AG10803 (cell line): ENCODE measurements at places on chromosomes 2 and 18.

- DNase-seq: no peak
These were observed 60.6 kb downstream of the CYB5A start for GRCh38 chr18:74230922-74231714.

DNA sequence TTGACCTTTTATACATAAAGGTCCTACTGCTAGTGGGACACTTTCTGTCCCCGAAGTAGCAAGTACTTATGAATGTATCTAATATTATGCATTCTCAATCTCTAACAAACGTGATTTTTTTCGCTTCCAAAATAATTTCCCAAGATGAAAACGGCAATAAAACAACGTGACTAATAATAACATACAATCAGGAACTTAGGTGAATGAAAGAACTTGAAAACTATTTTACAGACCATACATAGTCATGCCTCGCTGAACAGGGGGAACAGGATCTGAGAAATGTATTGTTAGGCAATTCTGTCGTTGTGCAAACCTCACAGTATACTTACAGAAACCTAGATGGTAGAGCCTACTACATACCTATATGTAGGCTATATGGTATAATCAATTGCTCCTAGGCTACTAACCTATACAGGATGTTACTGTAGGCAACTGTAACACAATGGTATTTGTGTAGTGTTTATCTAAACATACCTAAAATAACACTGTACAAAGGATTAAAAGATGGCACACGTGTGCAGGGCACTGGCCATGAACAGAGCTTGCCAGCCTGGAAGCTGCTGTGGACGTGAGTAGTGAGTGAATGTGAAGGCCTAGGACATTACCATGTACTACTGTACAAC, 2.5 kb downstream of the RTN4 start:
- peak; percentile 51 for DNase-seq

DNA sequence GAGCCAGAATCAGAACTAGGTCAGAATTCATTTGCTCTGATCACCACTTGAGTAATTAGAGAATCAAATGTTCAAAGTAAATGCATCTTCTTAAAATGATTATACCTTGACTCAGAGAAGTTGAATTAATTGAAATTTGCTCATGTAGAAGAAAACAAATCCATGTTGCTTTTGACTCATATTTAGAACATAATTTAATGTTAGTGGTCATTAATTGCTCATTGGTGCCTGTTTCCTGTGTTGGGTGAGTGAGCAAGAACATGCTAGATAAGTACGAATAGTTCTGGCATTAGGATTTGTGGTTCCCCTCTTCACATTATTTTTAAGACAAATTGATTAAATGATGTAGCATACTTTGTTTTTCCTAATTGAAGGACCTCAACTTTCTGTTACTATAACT, 19.0 kb downstream of the ACVR2A start:
- DNase-seq: no peak

- peak; percentile 72 for DNase-seq
These were observed 8.5 kb downstream of the RAB17 start for GRCh38 chr2:237581751-237582746.

DNA sequence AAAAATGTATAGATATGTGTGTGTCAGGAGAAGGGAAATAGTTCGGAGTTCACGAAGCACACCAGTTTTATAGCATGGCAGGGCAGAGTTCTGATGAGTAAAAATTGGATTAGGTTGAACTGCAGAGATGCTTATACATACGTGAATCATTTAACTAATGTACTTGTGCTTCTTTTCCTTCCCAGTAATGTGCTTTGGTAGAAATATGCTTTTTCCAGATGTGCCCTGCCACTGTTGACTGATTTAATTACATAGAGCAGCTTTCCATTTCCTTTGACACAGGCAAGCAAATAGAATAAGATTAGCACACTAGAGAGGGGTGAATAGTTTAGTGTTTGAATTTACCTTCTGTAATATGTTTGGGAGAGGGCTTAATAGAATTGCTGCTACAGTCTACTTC, 28.9 kb upstream of the ARMC9 start:
- DNase-seq: peak; percentile 69

- no peak for DNase-seq
These were observed 36.9 kb upstream of the PDK1 start for GRCh38 chr2:172518995-172519394.

- peak; percentile 72 for DNase-seq
These were observed 515.6 kb upstream of the NRP2 start for GRCh38 chr2:205166745-205167144.

GRCh38 chr2:170428868-170429267, 250.9 kb downstream of the MYO3B start:
- DNase-seq: no peak

- peak; percentile 62 for DNase-seq
These were observed 43.0 kb downstream of the KLF7 start for GRCh38 chr2:207122651-207123334.

- no peak for DNase-seq
These were observed 21.8 kb downstream of the SCN3A start for GRCh38 chr2:165182029-165182428.

DNA sequence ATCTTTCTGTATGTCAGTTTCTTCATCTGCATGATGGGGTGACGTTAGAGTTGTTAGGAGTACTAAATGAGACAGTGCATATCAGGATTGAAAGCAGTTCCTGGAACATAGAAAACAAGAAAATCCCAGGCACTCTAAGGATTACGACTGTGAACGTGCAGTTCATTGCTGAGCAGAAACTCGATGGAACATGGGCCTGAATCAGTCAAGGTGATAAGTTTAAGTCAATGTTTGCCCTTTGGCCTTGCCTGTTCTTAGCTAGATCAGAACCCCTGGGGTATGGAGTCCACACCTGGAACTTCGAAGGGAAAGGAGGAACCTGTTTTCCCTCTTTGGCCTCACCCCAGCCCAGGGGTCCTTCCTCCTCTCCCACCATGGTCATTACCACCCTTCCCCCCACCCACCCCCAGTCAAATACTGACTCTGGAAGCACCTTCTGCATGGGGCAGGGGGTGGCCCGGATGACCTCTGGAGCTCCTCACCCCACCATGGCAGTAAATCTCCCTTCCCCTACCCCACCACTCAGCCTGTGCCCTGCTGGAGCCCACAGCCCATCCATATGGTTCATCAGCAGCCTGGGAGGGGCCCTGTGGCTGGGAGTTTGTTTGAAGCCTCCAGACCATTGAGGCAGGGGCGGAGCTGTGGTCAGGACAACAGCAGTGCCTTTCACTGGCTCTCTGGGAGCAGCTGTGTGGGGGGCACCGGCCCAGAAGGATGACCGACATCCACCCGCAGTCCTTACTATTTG, 164.1 kb downstream of the SMAD7 start:
- DNase-seq: no peak

- no peak for DNase-seq
These were observed 5.6 kb upstream of the WDR7 start for GRCh38 chr18:56645415-56646016.

DNA sequence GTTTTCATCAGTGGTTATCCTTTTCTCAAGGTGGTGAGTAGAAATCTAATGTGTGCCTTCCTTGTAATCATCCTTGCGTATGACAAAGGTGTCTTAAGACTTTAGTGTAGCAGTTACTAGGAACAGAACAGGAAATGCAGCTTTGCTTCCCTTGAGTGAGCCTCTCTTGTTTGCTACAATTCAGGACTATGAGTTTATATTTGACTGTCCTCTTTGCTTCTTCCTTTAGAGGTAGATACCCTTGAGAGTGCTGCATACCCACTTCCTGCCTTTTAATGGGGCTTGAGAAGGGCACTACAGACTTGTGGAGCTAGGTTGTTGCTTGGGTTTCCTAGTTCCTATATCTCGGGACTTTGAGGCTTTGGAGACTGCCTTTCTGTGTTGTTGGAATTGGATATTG, 3.8 kb downstream of the KCNJ13 start:
- DNase-seq: no peak

GRCh38 chr2:147345246-147345645, 499.6 kb upstream of the ACVR2A start:
- peak; percentile 37 for DNase-seq

- no peak for DNase-seq
These were observed 103.4 kb downstream of the NRP2 start for GRCh38 chr2:205785507-205786260.

- DNase-seq: no peak
These were observed 15.6 kb downstream of the PPP4R3B start for GRCh38 chr2:55601849-55602248.

- DNase-seq: no peak
These were observed 7.7 kb downstream of the L3MBTL4 start for GRCh38 chr18:6406910-6407470.

DNA sequence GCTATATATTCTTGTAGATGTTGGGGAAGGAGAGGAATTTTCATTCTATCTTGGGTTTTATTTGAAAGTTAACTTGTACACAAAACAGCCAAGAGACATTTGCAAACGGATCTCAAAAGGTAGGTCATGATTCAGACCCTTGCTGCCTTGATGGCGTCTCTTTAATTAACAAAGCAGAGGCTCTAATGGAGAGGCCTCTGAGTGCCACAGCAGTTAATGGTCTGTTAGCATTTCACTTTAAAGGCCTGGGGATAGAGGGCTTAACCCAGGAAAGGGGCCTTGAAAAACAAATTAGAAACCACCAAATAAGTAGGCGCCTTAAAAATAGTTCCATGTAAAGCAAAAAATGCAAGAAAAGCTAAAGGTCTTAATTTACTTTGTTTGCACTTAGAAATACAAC, 836.9 kb upstream of the CELF4 start:
- no peak for DNase-seq

DNA sequence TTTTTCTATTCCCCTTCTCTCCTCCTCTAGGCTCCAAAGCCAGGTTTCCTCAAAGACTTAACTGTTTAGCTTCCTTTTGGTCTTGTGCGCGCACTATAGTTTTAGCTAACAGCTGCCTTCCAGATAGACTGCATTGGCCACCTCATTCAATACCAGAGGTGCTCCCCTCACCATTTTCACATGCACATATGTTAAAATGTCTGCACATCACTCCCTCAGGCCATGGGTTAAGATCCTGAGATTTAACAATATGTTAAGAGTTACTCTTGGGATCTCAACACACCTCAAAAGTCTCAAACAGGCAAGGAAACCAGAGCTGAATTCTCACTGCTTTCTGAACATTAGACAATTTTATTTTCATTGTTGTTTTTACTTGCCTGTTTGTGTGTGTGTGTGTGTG, 80.8 kb upstream of the MAP3K20 start:
- DNase-seq: no peak

GRCh38 chr2:8096484-8096883, 585.4 kb upstream of the ID2 start:
- DNase-seq: no peak

- peak; percentile 51 for DNase-seq
These were observed 65.9 kb upstream of the SLC16A14 start for GRCh38 chr2:230134496-230135129.

- peak; percentile 58 for DNase-seq
These were observed 294.6 kb upstream of the SLC14A2 start for GRCh38 chr18:45320724-45321123.

DNA sequence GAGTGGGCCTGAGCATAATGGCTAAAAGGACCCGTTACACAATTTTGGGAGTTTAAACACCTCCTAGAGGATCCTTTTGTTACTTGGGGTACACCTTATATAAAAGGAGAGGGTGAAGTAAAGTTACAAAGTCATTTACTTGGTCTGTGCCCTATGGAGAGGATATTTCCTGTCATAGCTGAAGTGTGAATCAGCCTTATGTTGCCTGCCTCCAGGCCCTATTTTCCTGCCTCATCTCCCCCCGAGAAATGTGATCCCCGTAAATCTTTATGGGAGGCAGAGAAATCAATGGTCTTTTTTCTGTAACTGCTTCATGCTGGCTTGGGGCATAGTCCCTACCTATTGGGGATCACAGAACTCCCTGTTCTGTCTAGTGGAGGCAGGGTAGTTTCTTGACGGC, 906.6 kb downstream of the DSC3 start:
- DNase-seq: no peak

DNA sequence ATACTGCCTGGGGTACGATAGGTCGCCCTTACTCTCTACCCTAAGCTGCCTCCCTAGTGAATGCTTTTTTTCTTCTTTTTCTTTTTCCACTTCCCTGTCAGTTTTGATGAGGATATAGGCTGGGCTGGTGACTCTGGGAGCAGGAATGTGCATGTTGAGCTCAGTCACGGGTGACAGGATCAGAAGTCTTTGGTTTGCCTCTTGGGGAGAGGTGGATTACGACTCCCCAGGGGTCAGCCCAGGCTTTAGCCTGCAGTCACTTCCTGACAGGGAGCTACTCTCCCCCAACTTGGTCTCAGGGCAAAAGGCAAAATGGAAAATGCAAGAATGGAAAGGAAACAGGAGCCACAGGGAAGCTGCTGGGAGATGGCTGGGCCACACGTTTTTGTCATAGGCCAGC, 57.3 kb downstream of the THNSL2 start:
- peak; percentile 20 for DNase-seq

DNA sequence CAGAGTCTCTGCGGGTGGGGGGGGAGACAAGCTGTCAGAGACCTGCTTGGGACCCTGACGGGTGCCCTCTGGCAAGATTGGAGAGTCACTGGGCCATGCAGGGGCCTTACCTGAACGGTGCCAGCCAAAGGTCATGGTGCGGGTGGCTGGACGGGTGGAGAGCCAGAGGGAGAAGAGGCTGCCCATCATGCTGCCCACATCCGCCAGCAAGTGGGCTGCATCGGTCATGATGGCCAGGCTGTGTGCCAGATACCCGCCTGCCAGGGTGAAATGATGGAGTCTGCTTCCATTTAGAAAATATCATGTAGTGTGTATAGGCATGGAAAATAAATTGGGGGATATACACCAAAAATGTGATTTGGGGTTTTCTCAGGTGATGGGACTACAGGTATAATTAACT, 4.8 kb downstream of the SLC30A3 start:
- DNase-seq: no peak

GRCh38 chr2:176561706-176562105, 292.5 kb downstream of the MTX2 start:
- peak; percentile 74 for DNase-seq

DNA sequence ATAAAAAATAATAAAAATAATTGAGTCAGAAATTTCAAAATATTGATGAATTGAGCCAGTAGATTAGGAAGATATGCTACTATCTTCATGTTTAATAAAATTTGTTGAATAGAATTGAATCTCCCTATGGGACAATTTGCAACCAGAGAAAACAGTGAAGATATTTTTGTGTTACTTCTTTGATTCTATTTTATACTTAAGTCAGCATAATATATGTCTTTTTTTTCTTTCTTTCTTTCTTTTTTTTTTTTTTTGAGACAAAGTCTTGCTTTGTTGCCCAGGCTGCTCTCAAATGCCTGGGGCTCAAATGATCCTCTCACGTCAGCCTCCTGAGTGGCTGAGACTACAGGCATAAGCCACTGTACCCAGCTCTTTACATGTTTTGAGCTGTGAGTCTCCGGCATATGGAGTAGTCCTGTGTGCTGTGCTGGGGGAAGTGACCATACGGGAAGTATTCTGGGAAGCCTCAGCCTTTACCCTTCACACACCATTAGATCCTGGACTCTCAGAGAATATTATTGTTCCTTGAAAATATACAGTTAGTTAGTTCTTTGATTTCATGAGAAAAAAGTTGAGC, 13.8 kb upstream of the IAH1 start:
- DNase-seq: no peak
